ENCODE measurements at places on chromosomes 1 and 21. TPM values are rescaled to one million over a fixed set of nuclear protein-coding genes. Genes with fewer than 3 reads are reported as not detected.

- no peak for DNase-seq
Observed at GRCh38 chr1:174988539-174988938, 11.2 kb upstream of the CACYBP start.

DNA sequence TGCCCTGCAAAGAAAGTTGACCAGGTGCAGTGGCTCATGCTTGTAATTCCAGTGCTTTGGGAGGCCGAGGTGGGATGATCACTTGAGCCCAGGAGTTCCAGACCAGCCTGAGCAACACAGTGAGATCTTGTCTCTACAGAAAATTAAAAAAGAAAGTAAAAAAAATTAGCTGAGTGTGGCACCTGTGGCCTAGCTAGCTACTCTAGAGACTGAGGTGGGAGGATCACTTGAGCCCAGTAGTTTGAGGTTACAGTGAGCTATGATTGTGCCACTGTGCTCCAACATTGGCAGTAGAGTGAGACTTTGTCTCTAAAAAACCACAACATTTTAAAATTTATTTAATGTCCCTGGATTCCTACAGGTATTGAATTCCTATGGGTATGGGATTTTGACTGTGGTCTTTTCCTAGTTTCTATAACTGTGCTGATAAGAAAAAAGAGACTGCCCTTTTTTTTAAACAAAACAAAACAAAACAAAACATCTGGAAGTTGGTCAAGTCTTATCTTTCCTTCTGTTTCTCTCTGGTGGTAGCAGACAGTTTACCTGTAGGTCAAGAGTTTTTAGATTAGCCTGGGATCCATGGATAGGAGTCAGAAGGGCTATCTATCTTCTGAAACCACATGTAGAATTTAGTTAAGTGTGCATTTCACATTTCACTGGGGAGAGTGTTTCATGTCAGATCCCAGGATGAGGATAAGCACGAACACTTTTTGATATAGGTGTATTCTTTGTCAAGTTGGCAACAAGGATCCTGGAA lies 18.8 kb downstream of the UCK2 start:
- DNase-seq: no peak

DNA sequence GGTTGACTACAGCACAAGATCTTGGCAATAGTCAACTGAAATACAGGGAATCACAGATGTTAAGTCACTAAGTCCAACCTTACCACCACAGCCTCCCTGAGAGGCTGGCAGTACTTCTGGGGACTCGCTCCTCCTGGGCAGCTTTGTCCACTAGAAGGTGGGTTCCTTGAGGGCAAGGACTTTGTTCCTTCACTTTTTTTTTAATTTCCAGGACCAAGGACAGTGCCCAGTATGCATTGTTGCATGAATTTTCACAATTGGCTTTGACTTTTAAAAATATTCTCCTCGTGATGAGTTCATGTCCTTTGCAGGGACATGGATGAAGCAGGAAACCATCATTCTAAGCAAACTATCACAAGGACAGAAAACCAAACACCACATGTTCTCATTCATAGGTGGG lies 96.7 kb upstream of the IGSF21 start:
- no peak for DNase-seq

DNA sequence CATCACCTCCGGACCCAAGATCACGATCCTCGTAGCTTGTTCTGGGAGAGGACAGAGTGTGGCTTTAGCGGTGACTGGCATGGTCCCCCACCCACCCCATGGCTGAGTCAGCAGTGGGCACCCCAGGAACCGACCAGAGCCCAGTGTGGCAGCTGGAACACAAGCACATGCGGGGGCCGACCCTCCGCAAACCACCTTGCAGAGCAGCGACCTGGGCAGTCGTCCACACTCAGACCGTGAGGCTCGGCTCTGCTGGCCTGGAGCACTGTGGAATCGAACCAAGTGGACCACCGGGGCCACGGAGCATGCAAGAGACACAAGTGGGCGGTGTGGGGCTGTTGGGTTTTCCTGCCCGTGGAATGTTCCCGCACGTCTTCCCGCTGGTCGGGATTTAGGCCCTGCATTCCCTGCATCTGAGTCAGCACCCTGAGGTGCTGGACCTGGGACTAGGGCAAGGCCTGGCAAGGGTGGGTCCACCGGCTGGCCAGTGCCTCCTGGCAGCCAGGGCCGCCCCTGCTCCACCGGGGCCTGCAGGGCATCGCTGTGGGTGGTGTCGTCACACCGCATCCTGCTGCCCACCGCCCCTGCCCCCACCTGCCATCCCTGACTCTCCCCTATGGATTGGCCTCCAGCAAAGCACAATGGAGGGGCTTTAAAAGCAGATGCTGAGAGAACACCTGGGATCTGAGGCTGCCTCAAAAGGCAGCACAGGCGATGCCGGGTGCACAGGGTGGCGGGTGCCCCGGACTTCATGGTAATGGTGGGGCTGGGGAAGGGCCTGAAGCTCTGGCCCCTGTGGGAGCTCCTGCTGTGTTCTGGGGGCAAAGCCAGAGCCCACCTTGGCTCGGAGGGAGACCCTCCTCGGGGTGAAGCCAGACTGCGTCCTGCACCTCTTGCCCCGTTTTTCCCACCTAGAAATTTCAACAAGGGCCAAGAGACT lies 18.5 kb downstream of the MORN1 start:
- peak; percentile 33 for DNase-seq

TMPRSS3 gene
- 5.3 TPM for total RNA-seq

S100A9 gene
- 9.5 TPM for total RNA-seq

DNAI4 gene
- 29.9 TPM for total RNA-seq

HPCA gene
- 148 TPM for total RNA-seq

Data from dorsolateral prefrontal cortex (tissue), 122 donors.